ENCODE measurements at places on chromosomes 3 and 15. TPM values are rescaled to one million over a fixed set of nuclear protein-coding genes. Genes with fewer than 3 reads are reported as not detected.

DNA sequence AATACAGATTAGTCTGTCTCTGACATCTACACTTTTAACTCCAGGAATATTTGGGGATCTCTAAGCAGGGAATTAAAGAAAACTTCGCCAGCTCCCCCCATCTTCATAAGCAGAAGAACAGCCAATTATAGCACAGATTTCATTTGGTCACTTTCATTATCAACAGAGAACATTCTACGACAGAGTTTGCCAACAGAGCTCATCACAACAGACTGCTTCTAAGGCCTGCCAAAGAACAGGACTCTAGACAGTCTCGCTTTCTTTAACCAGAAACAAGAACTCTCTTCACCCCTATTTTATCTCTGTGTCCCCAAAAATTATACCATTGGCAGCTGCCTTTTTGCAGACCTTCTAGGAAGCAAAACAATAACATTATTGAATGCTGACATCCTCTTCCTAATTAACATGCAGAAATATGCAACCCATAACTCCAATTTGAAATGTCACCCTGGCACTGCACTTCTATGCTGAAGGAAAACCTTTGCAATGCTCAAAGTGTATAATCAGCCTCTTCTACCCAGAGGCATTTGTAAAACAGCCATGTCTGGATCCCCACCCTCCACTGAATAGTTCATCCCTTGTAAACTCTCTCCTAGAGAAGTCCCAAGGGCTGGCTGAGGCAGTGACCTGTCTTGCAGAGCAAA, 552.8 kb downstream of the MAGI1 start:
- no peaks in the 10 kb centered on the region for H3K27me3 ChIP-seq
- H3K4me1 ChIP-seq = peaks cover 29% of the 10 kb centered on the region
- no peak for DNase-seq
- no peaks in the 10 kb centered on the region for H3K36me3 ChIP-seq
- no peak overlapping the region for H3K4me3 ChIP-seq

- no peak overlapping the region for H3K4me3 ChIP-seq
- H3K36me3 ChIP-seq = no peaks in the 10 kb centered on the region
- no peak overlapping the region for H3K27ac ChIP-seq
- H3K27me3 ChIP-seq = no peaks in the 10 kb centered on the region
- no peak for DNase-seq
Observed at GRCh38 chr15:25775317-25775912, 87.7 kb downstream of the ATP10A start.

DNA sequence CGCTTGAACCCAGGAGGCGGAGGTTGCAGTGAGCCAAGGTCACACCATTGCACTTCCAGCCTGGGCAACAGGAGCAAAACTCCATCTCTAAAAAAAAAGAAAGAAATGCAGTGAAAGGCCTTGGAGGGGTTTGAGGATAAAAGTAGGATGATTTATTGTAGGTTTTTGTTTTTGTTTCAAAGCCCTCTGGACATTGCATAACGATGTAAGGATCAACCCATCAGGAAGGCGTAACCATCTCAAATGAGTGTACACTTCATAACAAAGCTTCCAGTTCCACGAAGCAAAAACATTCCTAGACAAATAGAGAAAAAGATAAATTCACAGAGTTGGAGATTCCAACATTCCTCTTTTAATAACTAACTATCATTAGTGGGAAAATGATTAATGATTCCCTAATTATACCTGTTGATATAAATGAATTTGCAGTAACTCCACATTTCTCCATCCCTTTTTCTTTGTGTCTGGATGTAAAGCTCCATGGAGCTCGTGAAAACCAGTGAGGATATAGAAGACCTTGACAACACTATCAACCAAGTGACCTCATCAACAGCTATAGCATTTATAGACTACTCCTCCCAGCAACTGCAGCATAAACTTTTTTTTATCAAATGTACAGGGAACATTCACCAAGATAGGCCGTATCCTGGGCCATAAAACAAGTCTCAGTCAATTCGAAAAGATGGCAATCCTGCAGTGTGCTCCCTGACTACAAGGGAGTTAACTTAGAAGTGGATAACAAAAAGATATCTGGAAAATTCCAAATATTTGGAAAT, 48.7 kb upstream of the PPP4R2 start:
- no peaks in the 10 kb centered on the region for H3K27me3 ChIP-seq
- H3K4me3 ChIP-seq = no peak overlapping the region
- no peaks in the 10 kb centered on the region for H3K36me3 ChIP-seq
- DNase-seq = no peak

DNA sequence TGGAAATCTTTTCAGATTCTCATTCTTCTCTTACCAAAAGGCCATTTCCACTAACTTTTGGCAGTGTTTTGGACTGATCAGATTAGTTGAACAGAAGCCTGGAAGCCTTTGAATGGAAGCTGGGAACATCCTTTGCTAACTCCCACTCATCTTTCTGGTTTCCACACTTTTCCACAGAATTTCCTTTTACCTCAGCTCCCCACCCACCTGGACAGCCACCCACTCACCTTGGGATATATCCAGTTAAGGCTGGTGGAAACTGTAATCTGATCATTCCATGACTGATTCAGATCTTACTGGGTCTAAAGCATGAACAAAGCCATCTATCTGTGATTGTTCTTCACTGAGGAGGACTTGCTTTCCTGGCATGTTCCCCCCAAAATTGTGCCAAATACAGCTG, 119.5 kb downstream of the CCNL1 start:
- H3K27me3 ChIP-seq = no peaks in the 10 kb centered on the region
- H3K4me1 ChIP-seq = no peaks in the 10 kb centered on the region
- no peaks in the 10 kb centered on the region for H3K36me3 ChIP-seq
- DNase-seq = no peak
- no peak overlapping the region for H3K27ac ChIP-seq

SH2D7 gene
- not detected for polyA plus RNA-seq

DNA sequence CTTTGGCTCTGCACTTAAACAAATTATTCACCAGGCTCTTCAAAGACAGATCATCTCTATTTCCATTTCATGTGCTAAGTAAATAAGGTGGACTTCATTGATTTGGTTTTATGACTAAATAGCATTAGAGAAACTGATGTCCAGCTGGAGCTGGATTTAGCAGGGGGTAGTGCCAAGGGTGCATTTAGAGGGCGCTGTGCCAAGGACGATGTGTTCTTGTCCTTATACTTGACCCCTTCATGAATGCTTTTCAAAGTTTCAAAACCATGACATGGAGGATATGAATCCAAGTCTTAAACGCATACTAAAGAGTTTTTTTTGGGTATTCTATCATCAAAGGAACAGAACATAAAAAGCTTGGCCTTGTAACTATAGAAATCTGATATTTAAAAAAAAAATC, 233.2 kb downstream of the RYR3 start:
- no peak overlapping the region for H3K4me3 ChIP-seq
- no peak for DNase-seq
- H3K4me1 ChIP-seq = no peaks in the 10 kb centered on the region
- no peak overlapping the region for H3K27ac ChIP-seq
- no peaks in the 10 kb centered on the region for H3K36me3 ChIP-seq

DNA sequence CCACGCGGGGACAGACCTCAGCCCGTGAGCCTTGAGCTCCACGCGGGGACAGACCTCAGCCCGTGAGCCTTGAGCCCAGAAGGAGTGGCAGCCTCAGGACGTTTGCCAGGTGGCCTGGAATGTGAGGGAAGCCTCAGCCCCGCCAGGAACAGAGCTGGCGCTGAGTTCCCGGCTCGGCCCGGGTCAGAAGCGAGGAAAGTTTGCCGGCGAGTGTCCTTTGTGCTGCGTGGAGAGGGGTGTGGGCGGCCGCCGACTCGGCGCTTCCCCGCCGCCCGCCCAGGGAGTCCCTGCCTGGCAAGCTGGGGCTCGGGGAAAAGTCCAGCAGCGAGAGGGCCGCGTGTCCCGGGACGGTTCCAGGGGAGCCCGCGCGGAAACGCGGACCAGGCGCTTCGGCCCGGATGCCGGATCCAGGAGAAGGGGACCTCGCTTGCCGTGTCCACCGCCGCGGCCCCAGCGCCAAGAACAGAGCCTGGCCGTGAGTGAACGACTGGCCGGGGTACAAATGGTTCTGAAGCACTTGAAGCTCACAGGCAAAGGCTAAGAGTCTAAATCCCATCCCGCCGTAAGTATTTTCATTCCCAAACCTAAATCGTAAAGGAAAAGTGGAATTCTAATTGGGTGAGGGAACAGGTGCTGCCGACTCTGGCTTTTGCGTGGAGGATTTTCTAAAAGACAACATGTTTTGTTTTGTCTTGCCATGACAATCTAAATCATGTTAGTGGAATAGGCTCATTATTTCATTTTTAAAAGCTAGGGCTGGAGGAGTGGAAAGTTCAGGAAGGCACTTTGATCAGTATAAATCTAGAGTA, 1.7 kb downstream of the LRRN1 start:
- H3K27ac ChIP-seq = no peak overlapping the region
- H3K27me3 ChIP-seq = peaks cover 52% of the 10 kb centered on the region
- no peaks in the 10 kb centered on the region for H3K4me1 ChIP-seq
- no peak for DNase-seq

Data from keratinocyte (primary cell).